ENCODE measurements at places on chromosomes 11 and 22. TPM values are rescaled to one million over a fixed set of nuclear protein-coding genes. Genes with fewer than 3 reads are reported as not detected.

DNA sequence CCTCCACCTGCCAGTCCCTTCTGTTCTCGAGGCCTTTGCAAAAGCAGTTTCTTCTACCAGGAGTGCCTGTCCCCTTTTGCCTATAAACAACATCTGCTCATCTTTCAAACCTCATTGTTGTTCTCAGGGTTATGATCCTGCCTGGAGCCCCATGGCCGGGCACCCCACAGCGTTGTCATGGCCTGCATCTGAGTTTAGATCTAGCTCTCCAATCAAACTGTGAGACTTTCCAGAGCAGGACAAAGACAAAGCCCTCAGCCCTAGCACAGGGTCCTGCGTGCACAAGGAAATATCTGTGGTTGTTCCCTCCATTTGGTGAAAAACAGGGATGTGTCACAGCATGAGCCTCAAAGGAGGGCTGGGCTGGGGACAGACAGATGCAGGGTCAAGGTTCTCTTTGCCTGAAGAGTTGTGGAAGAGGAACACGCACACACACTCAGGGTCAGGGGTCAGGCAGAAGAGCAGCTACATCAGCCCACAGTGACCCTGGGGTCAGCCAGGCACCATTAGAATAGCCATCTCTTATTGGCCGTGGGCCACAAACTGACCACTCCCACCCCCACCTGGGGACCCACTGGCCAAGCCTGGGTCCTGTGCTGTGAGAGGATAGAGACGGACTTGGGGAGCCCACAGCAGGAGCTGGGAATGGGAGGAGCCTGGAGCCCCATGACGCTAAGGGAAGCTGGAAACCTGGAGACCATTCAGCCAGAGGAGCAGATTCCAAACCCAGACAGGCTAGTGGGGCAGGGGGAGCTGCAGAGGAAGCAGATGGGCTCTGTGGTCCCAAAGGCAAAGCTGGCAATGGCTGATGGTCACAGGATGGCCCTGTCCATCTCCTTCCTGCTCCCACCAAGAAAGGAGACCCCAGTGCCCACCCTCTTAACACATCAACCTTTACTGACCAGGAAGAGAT is 99.4 kb downstream of the PDE2A start:
- no peaks in the 10 kb centered on the region for H3K36me3 ChIP-seq
- peaks cover 10% of the 10 kb centered on the region for H3K27me3 ChIP-seq
- no peak for DNase-seq
- no peak overlapping the region for H3K4me3 ChIP-seq

PDE2A gene
- total RNA-seq, result 0.75 TPM

GRCh38 chr22:46043816-46044620 is 67.1 kb upstream of the WNT7B start:
- no peak overlapping the region for H3K27ac ChIP-seq
- H3K36me3 ChIP-seq, result no peaks in the 10 kb centered on the region
- peaks cover 11% of the 10 kb centered on the region for H3K4me1 ChIP-seq
- H3K27me3 ChIP-seq, result peaks cover 15% of the 10 kb centered on the region
- no peak for DNase-seq

DNA sequence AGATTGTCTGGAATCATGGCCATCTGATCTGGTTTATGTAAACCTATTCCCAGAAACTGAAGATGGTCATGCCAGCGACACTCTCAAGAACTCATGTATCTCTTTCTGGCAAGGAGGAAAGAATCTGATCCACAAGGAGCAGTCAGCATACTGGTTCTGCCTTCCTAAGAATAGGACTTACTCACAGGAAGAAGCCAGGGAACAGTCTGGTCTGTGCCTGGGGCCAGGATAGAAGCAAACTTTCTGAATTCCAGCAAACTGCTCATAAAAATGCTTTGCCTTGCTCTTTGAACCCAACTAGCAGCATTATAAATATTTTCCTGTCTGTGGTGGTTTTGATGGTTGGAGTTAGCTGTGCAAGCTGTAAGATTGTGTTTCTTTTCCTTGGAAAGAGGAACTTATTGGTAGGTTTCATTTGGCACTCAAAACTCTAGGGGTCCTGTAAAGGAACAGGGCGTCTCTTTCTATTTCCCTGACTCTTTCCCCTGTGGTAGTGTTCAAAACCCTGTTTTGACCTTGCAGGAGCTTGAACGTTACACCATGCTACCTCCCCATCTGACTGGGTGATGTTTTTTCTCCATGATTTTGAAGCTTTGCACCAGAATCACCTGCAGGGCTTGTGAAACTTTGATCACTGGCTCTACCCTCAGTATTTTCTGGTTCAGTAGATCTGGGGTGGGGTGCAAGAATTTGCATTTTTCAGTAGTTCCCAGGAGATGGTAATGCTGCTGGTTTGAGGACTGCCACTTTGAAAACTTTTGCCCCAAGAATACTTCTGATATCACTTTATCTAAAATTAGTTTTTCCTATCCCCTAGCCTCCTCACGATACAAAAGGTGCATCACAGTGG is 627.8 kb upstream of the ANO5 start:
- no peaks in the 10 kb centered on the region for H3K4me1 ChIP-seq
- H3K4me3 ChIP-seq, result no peak overlapping the region
- H3K27ac ChIP-seq, result no peak overlapping the region
- no peaks in the 10 kb centered on the region for H3K27me3 ChIP-seq
- DNase-seq, result no peak

DNA sequence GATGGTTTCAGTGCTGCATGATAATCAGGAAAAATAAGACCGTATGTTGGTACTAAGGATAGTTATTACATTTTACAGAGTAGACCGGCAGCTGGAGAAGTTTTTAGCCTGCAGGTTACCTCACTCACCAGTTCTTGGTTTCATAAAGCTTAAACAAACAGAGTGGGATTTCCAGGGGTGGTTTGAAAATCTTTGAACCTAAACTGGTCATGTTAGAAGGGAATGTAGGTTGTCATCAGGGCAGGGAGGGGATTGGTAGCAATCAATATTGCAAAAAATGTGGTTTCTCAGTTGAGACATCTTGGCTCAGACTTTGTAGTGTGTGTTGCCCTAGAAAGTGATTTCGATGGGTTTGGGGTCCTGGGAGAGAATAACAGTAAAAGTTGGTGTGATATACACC is 17.5 kb downstream of the EXT2 start:
- no peak overlapping the region for H3K27ac ChIP-seq
- no peak overlapping the region for H3K4me3 ChIP-seq
- H3K27me3 ChIP-seq, result no peaks in the 10 kb centered on the region
- peaks cover 28% of the 10 kb centered on the region for H3K36me3 ChIP-seq

HBG1 gene
- total RNA-seq, result not detected

RFPL3 gene
- not detected for total RNA-seq

- H3K27ac ChIP-seq, result no peak overlapping the region
- peaks cover 5% of the 10 kb centered on the region for H3K36me3 ChIP-seq
- peaks cover 47% of the 10 kb centered on the region for H3K27me3 ChIP-seq
- DNase-seq, result no peak
Observed at GRCh38 chr11:60927600-60927999, 3.3 kb downstream of the TMEM132A start.

DNA sequence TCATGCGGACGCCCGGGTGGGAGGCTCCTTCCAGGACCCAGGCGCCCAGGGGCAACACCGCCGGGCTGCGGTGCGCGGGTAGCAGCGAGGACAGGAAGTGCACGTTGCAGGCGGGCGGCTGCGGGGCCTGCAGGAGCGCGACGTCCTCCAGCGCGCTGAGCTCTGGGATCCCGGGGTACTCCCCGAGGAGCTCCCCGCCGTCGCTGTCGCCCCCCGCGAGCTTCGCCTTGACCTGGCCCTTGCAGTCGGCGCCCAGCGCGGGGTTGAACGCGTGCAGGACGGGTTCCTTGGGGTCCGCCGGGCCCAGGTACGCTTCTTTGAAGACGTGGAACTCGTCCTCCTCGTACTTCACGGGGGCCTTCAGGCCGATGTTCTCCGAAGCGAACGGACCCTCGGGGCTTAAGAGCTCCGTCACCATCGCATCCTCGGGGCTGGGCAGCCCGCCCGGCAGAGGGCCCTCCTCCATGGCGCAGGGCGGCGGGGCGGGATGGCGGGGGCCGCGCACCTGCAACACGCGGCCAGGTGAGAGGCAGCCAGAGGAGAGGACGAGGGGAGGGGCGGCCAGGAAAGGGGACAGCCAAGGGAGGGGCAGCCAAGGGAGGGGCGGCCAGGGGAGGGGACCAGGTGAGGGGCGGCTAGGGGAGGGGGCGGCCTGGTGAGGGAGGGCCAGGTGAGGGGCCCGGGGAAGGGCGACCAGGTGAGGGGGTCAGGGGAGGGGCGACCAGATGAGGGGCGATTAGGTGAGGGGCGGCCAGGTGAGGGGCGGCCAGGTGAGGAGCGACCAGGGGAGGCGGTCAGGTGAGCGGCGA is 921 bp downstream of the TESMIN start:
- H3K36me3 ChIP-seq, result peaks cover 3% of the 10 kb centered on the region
- peak; percentile 44 for DNase-seq
- peak overlapping the region; percentile 25 for H3K27ac ChIP-seq
- H3K4me1 ChIP-seq, result peaks cover 4% of the 10 kb centered on the region

CARD16 gene
- total RNA-seq, result 70.3 TPM

GCAT gene
- total RNA-seq, result 18.3 TPM

RNF215 gene
- total RNA-seq, result 8.5 TPM

DNA sequence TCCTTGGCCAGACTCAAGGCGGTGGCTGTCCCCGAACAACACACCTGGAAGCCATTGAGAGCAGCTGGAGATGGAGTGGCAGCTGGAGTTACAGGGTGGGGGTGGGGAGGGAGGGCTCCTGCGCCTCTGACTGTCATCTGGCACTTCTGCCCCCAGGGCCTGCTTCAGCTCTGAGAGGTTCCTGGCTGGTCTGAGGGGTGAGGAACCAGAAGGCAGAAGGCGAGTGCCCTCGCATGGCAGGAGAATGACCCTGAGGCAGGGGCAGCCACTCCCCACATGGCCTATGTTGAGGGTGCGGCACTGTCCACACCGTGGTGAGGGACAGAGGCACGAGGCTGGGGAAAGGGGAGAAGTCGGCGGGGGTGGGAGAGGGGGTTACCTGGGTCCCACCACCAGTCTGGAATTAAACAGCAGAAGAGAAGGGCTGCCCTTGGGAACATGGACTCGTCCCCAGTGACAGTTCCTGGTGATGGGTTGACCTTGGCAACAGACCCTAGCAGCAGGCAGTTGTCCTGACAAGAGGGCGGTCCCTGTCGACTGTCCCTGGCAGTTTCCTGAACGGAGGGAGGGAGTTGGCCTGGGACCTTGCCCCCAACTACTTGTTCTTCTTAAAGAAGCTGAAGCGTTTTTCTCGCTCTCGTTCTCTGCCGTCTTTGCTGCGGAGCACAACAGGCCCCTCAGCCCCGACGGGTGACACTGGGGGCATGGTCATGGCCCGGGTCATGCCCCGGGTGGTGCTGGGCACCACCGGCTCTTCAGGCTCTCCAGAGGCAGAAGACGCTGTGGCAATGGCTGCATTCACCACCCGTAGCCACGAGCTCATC is 7.8 kb upstream of the RBM4B start:
- no peaks in the 10 kb centered on the region for H3K27me3 ChIP-seq
- no peak overlapping the region for H3K4me3 ChIP-seq
- no peak overlapping the region for H3K27ac ChIP-seq
- no peaks in the 10 kb centered on the region for H3K4me1 ChIP-seq
- H3K36me3 ChIP-seq, result no peaks in the 10 kb centered on the region

GRCh38 chr11:12512132-12512531 is 134.8 kb downstream of the PARVA start:
- H3K36me3 ChIP-seq, result no peaks in the 10 kb centered on the region
- no peak for DNase-seq
- no peak overlapping the region for H3K4me3 ChIP-seq
- peaks cover 10% of the 10 kb centered on the region for H3K27me3 ChIP-seq

CXCR5 gene
- total RNA-seq, result not detected

GRCh38 chr11:120977266-120978137 is 46.4 kb upstream of the TBCEL start:
- H3K4me1 ChIP-seq, result no peaks in the 10 kb centered on the region
- DNase-seq, result no peak
- no peak overlapping the region for H3K27ac ChIP-seq
- H3K4me3 ChIP-seq, result no peak overlapping the region
- H3K27me3 ChIP-seq, result peaks cover 40% of the 10 kb centered on the region

DNA sequence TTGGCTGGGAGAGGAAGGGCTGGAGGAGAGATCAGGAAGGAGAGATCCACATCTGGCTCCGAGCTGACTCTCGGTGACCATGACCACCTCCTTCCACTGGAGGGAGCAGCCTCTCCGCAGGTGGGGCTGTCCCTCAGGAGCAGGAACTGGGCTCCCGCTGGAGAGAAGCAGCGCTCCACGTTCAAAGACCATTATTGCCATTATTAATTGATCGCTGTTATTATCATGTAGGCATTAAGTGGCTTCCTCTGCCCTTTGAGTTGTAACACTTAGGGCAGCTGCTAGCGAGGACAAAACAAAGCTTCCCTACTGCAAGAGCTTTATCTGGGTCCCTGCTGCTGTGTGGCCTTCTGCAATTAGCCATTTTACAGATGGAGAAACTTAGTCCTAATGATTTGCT is 251.9 kb downstream of the ST3GAL4 start:
- peaks cover 2% of the 10 kb centered on the region for H3K27me3 ChIP-seq
- no peak for DNase-seq
- H3K27ac ChIP-seq, result no peak overlapping the region
- H3K4me1 ChIP-seq, result no peaks in the 10 kb centered on the region
- no peaks in the 10 kb centered on the region for H3K36me3 ChIP-seq
- no peak overlapping the region for H3K4me3 ChIP-seq

TRIM49 gene
- total RNA-seq, result not detected

NECTIN1 gene
- total RNA-seq, result 0.98 TPM

GRCh38 chr11:69467196-69467595 is 14.3 kb upstream of the LINC01488 start:
- no peak overlapping the region for H3K27ac ChIP-seq
- no peak for DNase-seq
- H3K27me3 ChIP-seq, result peaks cover 5% of the 10 kb centered on the region
- H3K4me3 ChIP-seq, result no peak overlapping the region
- H3K36me3 ChIP-seq, result no peaks in the 10 kb centered on the region

DNA sequence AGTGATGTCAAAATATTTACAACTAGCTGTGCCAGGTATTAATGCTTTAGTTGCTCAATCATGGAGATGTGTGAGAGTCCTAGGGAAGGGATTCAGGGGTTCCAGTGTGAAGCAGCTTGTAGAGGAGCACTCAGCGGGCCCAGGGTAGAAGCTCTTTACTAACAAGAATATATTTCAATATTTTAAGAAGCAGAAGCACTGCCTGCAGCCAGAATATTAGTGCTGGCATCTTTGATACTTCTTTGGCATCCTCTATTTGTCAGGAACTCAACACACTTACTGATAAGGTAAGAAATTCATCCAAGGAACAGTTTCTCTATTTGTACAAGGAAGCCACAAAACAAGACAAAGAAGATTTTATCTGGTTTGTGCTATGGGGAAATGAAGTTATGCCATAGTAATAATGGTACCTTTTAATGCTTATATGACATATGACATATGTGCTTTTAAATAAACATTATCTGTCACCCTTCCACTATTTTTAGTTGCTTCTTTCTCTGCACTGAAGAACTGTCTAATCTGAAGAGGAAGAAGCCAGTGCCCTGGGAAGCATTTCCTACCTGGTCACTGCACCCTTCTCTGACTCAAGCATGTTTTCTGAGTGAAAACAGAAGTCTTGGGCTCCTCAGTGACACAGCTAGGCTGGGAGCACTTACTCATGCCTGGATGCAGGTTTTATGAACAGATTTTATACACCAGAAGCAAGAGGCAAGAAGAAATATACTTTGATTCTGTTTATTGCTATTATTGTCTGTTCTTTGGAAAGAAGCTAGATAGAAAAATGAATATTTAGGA is 388.1 kb upstream of the CCDC90B start:
- H3K4me3 ChIP-seq, result no peak overlapping the region
- H3K27ac ChIP-seq, result no peak overlapping the region
- no peaks in the 10 kb centered on the region for H3K4me1 ChIP-seq
- peaks cover 2% of the 10 kb centered on the region for H3K27me3 ChIP-seq
- no peak for DNase-seq
